Naive B cell (primary cell): ENCODE measurements at places on chromosomes 3 and 15. TPM values are rescaled to one million over a fixed set of nuclear protein-coding genes. Genes with fewer than 3 reads are reported as not detected.

DNA sequence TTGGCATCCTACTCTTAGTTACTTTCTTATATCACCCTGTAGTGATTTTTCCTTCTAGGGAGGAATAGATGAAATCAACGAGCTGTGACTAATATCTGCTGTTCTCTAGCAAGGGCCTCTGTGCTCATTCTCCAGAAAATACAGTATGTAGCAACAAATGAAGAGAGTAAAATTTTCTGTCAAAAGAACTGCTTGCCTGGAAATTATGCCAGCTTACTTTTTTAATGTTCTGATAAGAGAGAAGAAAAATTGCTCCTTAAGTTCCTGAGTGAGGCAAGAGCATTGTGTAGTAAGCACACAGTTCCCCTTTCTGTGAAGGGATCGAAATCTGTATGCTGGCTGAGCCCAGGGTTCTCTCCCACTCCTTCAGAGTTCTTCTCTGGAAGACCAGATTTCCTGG lies 51.4 kb upstream of the GK5 start:
- H3K36me3 ChIP-seq: no peaks in the 10 kb centered on the region
- H3K27me3 ChIP-seq: no peaks in the 10 kb centered on the region
- DNase-seq: no peak
- H3K27ac ChIP-seq: no peak overlapping the region
- peaks cover 2% of the 10 kb centered on the region for H3K4me1 ChIP-seq

GRCh38 chr3:46663591-46664135 lies 29.8 kb downstream of the ALS2CL start:
- H3K27ac ChIP-seq: no peak overlapping the region
- no peaks in the 10 kb centered on the region for H3K27me3 ChIP-seq
- H3K36me3 ChIP-seq: no peaks in the 10 kb centered on the region
- H3K4me1 ChIP-seq: peaks cover 5% of the 10 kb centered on the region
- DNase-seq: no peak

- no peak overlapping the region for H3K27ac ChIP-seq
- H3K36me3 ChIP-seq: peaks cover 17% of the 10 kb centered on the region
- no peak overlapping the region for H3K4me3 ChIP-seq
- DNase-seq: no peak
These were observed 113.3 kb downstream of the KLHL25 start for GRCh38 chr15:85681386-85681785.

- no peak for DNase-seq
- no peak overlapping the region for H3K4me3 ChIP-seq
- peaks cover 22% of the 10 kb centered on the region for H3K36me3 ChIP-seq
- peaks cover 6% of the 10 kb centered on the region for H3K4me1 ChIP-seq
- H3K27me3 ChIP-seq: no peaks in the 10 kb centered on the region
- H3K27ac ChIP-seq: no peak overlapping the region
These were observed 53.5 kb downstream of the TBC1D2B start for GRCh38 chr15:78023865-78024518.

GRCh38 chr3:194125442-194125841 lies 10.5 kb upstream of the HES1 start:
- H3K27ac ChIP-seq: peak overlapping the region; percentile 15
- DNase-seq: no peak
- peaks cover 36% of the 10 kb centered on the region for H3K4me1 ChIP-seq
- no peak overlapping the region for H3K4me3 ChIP-seq
- H3K27me3 ChIP-seq: no peaks in the 10 kb centered on the region
- H3K36me3 ChIP-seq: no peaks in the 10 kb centered on the region

GRCh38 chr3:184443364-184443763 lies 63.5 kb downstream of the CHRD start:
- peaks cover 14% of the 10 kb centered on the region for H3K27me3 ChIP-seq
- DNase-seq: no peak
- H3K4me1 ChIP-seq: peaks cover 8% of the 10 kb centered on the region
- no peaks in the 10 kb centered on the region for H3K36me3 ChIP-seq

DNA sequence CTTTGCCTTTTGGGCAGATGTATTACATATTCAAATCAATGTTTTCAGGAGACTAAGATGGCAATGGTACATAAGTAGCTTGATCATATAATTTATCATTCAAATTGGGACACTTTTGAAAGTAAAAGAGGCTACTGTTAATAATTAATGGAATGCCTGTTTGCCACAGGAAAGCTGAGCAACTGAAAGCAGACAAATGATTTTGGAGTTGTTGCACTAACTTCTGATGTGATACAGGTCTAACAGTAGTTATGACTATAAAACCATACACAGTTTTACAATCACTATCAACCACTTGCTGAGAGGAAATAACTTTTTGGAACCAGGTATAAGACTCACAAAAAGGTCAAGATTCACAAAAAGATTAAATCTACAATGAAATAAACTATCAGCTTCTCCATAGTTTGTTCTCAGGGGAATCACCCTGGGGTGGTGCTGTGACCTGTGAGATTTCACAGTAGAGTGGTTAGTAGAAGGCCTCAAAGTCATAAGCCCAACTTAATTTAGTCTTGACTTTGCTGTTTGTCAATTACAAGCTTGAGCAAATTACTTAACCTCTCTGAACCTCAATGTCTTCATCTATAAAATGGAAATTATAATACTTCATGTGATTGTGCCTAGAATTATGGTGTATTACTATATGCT lies 42.7 kb downstream of the HHLA2 start:
- peaks cover 17% of the 10 kb centered on the region for H3K4me1 ChIP-seq
- H3K27me3 ChIP-seq: no peaks in the 10 kb centered on the region
- no peak overlapping the region for H3K27ac ChIP-seq
- no peaks in the 10 kb centered on the region for H3K36me3 ChIP-seq
- DNase-seq: no peak
- H3K4me3 ChIP-seq: no peak overlapping the region

GRCh38 chr3:21526461-21526860 lies 224.5 kb downstream of the ZNF385D start:
- no peak for DNase-seq
- no peak overlapping the region for H3K4me3 ChIP-seq
- no peaks in the 10 kb centered on the region for H3K27me3 ChIP-seq
- H3K27ac ChIP-seq: no peak overlapping the region
- H3K4me1 ChIP-seq: no peaks in the 10 kb centered on the region
- H3K36me3 ChIP-seq: no peaks in the 10 kb centered on the region

GRCh38 chr3:51940648-51941462 lies 849 bp downstream of the RRP9 start:
- H3K4me3 ChIP-seq: peak overlapping the region; percentile 91
- H3K36me3 ChIP-seq: peaks cover 4% of the 10 kb centered on the region
- peaks cover 41% of the 10 kb centered on the region for H3K4me1 ChIP-seq
- H3K27ac ChIP-seq: no peak overlapping the region
- no peaks in the 10 kb centered on the region for H3K27me3 ChIP-seq

GRCh38 chr3:167102071-167102470 lies 278.0 kb downstream of the ZBBX start:
- H3K27me3 ChIP-seq: no peaks in the 10 kb centered on the region
- no peaks in the 10 kb centered on the region for H3K4me1 ChIP-seq
- no peak overlapping the region for H3K4me3 ChIP-seq
- DNase-seq: no peak

DNA sequence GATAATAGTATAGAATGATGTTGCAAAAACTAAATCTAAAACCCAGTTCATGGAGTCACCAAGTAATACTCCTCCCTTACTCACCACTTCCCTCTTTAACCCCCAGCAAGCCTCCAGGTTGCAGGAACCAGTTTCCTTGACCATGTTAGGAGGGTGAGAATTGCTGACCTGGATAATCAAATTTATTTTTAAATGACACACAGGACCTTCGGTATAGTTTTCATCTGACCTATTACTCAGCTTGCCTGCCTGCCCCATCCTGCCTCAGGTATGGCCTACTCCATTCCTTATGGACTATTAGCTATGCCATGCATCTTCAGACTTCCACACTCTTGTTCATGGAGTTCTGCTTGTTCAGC lies 883 bp downstream of the RTP4 start:
- peaks cover 28% of the 10 kb centered on the region for H3K4me1 ChIP-seq
- peaks cover 28% of the 10 kb centered on the region for H3K36me3 ChIP-seq
- DNase-seq: no peak
- H3K27me3 ChIP-seq: no peaks in the 10 kb centered on the region

GRCh38 chr3:21786438-21786797 lies 35.4 kb upstream of the ZNF385D start:
- H3K27me3 ChIP-seq: no peaks in the 10 kb centered on the region
- no peaks in the 10 kb centered on the region for H3K36me3 ChIP-seq
- no peaks in the 10 kb centered on the region for H3K4me1 ChIP-seq
- no peak overlapping the region for H3K27ac ChIP-seq
- H3K4me3 ChIP-seq: no peak overlapping the region
- DNase-seq: no peak

DNA sequence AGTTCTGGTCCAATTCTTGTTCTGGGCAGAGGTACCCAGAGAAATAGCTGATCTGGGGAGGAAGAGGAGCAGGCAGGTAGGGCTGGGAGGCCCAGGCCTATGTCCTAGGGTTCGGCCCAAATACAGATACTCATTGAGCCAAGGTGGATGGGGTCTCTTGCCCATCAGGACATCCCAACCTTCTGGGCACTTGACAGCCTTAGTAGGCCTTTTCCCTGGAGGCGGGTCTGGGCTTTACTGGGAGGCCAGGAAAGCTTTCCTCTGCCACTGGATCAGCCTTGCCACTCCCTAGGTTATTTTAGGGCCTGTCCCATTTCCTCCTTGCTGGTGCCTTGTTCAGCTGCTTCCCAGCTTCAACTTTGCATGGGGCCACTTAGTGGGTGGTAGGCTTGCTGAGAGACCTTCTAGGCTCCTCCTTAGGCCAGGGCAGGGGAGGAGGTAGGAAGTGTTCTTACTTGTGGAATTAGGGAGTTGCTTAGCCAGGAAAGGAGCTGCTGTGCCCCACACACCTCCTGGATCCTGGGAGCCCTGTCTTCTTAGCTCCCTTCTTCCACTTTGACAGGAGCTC lies 9.7 kb downstream of the TEX264 start:
- peak overlapping the region; percentile 92 for H3K27ac ChIP-seq
- peaks cover 89% of the 10 kb centered on the region for H3K4me1 ChIP-seq
- no peak for DNase-seq
- peak overlapping the region; percentile 83 for H3K4me3 ChIP-seq

- DNase-seq: no peak
- no peak overlapping the region for H3K27ac ChIP-seq
- no peaks in the 10 kb centered on the region for H3K4me1 ChIP-seq
- H3K36me3 ChIP-seq: no peaks in the 10 kb centered on the region
These were observed 304.1 kb downstream of the MCTP2 start for GRCh38 chr15:94535298-94536048.

DNA sequence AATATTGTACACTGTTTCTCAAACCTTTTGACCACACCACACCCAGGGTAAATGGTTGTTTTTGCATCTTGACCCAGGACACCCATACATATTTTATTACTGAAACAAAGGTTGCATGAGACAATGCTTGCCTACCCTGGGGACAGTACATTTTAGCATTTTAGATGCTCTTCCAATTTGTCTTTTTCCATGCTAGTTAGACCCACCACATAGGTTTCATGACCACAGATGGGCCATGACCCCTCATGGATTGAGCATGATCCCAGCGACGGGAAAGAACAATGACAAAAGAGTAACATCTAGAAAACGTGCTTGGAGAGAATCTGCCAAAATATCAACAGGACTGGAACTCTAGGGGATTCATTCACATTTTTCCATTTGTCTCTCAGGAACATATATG lies 161.0 kb upstream of the PFN2 start:
- no peak for DNase-seq
- H3K4me3 ChIP-seq: no peak overlapping the region
- H3K36me3 ChIP-seq: no peaks in the 10 kb centered on the region
- H3K27ac ChIP-seq: no peak overlapping the region
- H3K4me1 ChIP-seq: no peaks in the 10 kb centered on the region
- H3K27me3 ChIP-seq: peaks cover 11% of the 10 kb centered on the region

GRCh38 chr15:53447053-53447574 lies 312.3 kb downstream of the WDR72 start:
- no peak overlapping the region for H3K27ac ChIP-seq
- H3K4me3 ChIP-seq: no peak overlapping the region
- H3K36me3 ChIP-seq: no peaks in the 10 kb centered on the region
- H3K27me3 ChIP-seq: no peaks in the 10 kb centered on the region

NCK1 gene
- 45.2 TPM for polyA plus RNA-seq

RTP3 gene
- polyA plus RNA-seq: not detected

BTLA gene
- 133 TPM for polyA plus RNA-seq

GOLGA8K gene
- not detected for polyA plus RNA-seq

SENP7 gene
- 12.5 TPM for polyA plus RNA-seq

VGLL4 gene
- 12.7 TPM for polyA plus RNA-seq
